Non-pigmented ciliary epithelial cell (primary cell): ENCODE measurements at places on chromosomes 3 and 15.

DNA sequence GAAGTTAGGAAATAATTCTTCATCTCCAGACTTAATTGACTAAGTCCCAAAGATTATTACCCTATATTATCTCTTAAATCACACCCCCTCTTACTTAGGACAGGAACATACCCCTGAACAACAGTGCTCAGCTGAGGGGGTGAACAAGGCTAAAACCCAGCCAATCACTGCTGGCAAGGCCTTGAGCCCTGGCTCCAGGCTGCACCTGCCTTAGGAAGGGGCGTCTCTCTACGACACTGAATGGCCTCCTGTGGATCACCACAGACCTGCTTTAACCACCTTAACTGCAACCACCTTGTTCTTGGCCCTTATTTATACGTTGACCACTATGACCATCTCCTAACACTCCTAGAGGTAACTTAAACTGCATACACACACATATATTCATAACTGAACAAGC, 267.4 kb upstream of the THBS1 start:
- DNase-seq: no peak

- DNase-seq: no peak
Measured at GRCh38 chr3:171810629-171811294, 479 bp upstream of the PLD1 start.

DNA sequence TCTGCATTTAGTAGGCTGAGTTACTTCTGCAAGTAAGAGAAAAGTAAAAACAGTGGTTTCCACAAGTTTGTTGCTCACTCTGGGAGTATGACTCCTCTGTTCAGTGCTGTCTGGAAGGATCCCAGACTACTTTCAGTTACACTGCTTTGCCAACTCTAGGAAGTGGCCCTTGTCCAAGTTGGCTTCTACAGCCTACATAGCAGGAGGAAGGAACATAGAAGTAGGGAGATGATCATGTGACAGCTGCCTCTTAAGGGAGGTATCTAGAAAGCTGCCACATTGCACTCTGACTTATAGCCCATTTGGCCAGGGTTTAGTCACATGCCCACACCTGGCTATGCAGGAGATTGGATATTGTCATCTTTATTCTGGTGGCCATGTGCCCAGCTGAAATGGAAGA, 298.1 kb downstream of the NSUN3 start:
- DNase-seq: no peak

DNA sequence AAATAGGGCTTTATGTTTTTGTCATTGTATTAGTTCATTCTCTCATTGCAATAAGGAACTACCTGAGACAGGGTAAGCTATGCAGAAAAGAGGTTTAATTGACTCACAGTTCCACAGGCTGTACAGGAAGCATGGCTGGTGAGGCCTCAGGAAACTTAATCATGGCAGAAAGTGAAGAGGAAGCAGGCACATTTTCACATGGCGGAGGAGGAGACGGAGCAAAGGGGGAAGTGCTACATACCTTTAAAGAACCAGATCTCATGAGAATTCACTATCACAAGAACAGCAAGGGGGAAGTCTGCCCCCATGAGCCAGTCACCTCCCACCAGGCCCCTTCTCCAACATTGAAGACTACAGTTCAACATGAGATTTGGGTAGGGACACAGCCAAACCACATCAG, 25.6 kb downstream of the CEP63 start:
- no peak for DNase-seq

- no peak for DNase-seq
Measured at GRCh38 chr3:7000501-7000900, 139.6 kb downstream of the GRM7 start.
